ENCODE measurements at places on chromosomes 2 and 18. TPM values are rescaled to one million over a fixed set of nuclear protein-coding genes. Genes with fewer than 3 reads are reported as not detected.

The SERPINB11 gene
- not detected for total RNA-seq

The PXDN gene
- 124 TPM for total RNA-seq

GRCh38 chr2:314561-315336 lies 26.9 kb upstream of the ALKAL2 start:
- no peak for DNase-seq

GRCh38 chr2:240368781-240369331 lies 66.6 kb upstream of the GPC1 start:
- no peak for DNase-seq

DNA sequence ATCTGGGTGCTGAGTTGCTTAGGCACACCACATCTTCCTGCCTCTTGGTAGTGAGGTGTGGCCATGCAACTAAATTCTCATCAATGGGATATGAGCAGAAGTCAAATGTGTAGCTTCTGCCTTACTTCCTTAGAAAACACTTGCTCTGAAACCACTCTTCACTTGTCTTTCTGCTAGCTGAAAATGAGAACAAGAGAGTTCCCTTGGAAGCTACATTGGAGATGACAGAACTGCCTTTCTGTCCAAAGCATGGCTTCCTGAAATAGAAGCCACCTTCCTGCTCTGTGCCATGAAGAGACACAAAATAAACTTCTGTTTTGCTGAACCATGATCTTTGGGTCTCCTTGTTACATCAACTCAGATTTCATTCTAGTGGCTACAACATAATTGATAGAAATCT lies 659.9 kb downstream of the IRS1 start:
- DNase-seq = no peak

Data from H7 (cell line).